ENCODE measurements at places on chromosomes 12 and 14.

- DNase-seq: no peak
Observed at GRCh38 chr14:102592763-102593060, 263 bp downstream of the RCOR1 start.

GRCh38 chr12:26843311-26843710, 10.3 kb upstream of the ITPR2 start:
- no peak for DNase-seq

DNA sequence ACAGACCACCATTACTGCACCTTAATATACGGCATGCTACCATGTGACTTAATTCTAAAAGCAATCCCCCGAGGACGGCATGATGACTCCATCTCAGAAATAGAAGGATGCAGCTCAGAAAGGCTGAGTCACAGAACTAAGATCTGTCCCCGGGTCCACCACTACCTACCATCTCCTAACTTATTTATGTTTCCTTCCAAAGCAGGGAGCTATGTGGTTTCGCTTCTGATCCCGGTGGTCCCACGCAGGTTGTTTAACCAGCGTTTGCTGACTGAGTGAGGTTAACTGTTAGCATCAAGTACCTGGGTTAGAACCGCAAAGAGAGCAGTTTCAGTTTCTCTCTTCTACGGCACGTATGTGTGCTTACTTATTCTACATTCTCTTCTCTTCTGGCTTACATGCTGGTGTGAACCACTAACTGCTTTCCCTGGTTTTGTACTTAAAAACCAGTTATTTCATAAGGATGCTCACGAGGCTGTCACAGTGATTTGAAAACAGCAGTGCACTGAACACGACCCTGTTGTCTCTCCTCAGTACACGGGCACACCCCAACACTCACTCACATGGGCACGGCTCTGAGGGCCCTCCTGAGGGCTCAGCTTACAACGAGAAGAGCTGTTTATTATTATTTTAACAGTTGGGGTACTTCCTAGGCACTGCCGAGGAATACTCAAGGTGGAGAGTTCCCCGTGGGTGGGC, 66.7 kb downstream of the CCDC88C start:
- no peak for DNase-seq

DNA sequence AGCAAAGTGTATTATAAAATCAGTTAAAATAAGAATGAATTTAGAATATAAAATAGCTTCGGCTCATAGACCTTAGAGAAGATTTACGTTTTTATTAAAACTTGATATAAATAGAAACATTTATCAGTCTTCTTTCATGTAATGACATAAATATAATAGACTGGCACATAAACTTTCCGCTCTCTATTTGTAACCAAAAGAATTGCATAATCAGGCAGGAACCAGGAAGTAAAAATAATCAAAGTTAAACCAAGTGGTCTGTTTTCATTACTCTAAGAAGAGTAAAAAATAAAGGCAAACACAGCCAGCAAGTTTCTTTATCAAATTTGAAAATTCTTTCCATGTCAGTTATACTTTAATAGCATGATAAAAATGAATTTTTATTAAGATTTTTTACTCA, 46.3 kb upstream of the ATP2A2 start:
- DNase-seq: no peak

GRCh38 chr12:95943330-95943842, at the start of gene AMDHD1:
Gene AMDHD1 (plus strand): TSS chr12:95943331. CDS start chr12:95943399, 68 bp downstream.
- peak; percentile 48 for DNase-seq

GRCh38 chr14:57714487-57714931, 151.4 kb downstream of the SLC35F4 start:
- no peak for DNase-seq

GRCh38 chr14:93743270-93744060, 44.8 kb downstream of the PRIMA1 start:
- no peak for DNase-seq

DNA sequence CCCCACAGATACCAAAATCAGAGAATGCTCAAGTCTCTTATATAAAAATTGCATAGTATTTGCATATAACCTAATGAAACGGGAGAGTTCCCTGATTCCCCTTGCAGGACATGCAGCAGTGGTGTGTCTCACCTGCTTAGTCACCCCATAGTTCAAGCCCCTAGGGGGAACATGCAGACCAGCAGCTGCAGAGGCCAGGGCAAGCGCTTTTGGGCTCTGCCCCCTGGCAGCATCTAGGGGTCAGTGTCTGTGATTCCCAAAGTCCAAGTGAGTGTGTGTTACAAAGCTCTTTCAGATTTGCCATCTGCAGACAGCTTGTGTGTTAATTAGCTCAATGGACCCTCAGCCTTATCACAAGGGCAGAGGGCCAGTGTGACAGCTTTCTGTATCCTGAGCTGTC, 110.1 kb downstream of the DNAI7 start:
- no peak for DNase-seq

GRCh38 chr14:79417961-79418360, 793.3 kb downstream of the DIO2 start:
- no peak for DNase-seq

- DNase-seq: no peak
Observed at GRCh38 chr14:55427439-55427838, 13.0 kb downstream of the TBPL2 start.

DNA sequence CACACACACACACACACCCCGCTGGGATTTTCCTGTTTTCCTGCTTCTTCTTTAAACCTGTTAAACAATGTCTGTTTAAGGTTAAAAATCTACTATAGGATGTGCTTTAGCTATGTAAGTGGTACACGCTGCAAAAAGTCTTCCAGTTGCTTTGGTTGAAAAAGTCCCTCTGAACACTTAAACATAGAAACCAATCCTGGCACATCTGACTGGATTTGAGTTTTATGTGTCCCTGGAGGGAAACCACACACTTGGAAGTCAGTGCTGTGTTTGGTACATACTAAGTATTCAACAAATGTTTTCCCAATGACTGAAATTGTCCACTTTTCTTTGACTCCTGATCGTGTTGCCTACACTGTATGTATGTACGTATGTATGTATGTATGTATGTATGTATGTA, 22.0 kb downstream of the CFL2 start:
- DNase-seq: no peak

- no peak for DNase-seq
Observed at GRCh38 chr12:98374007-98374406, 141.4 kb upstream of the TMPO start.

- DNase-seq: no peak
Observed at GRCh38 chr14:95507701-95508103, 8.7 kb downstream of the SYNE3 start.

GRCh38 chr12:27252934-27253333, 8.8 kb downstream of the STK38L start:
- DNase-seq: no peak

DNA sequence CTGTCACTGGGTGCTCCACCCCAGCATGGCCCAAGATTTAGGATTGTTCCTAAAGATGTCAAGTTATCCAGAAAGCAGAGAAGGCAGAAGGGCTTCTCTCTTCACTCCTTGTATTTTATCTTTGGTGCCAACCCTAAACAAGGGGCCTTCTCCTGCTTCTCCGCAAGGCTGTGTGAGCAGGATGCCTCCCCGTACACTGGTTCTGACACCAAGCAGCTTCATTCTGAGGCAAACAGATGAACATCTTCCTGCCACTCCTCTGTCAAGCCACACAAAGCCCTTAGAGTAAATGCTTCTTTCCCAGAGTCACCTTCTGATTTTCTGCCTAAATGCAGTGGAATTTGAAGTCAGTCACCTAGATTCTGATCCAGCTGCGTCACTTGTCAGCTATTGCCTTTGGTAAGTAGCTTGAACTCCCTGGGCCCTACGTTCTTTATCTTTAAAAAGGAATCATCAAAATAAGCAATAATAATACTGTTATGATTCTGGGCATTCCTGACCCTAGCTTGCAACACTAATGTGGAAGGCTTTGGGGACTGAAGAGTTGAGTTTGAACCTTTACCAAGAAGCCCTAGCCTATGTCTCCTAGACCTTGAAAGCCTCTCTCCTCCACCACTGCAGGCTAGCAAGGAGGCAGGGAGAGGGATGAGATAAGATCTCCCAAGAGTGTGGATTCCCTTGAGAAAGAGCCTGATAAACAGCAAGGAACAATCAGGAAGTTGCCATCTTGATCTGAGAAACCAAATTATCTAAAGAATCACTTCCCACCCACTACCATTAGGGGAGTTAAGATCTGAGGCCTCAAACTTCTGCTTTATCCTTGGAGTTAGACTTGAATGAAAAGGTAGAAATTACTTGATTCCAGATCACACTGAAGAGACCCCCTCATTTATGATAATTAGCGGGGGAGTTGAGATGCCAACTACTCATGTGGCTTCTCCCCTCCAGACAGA, 5.7 kb downstream of the KRT73 start:
- no peak for DNase-seq

GRCh38 chr14:75175677-75176141, 703 bp downstream of the TMED10 start:
- DNase-seq: no peak

DNA sequence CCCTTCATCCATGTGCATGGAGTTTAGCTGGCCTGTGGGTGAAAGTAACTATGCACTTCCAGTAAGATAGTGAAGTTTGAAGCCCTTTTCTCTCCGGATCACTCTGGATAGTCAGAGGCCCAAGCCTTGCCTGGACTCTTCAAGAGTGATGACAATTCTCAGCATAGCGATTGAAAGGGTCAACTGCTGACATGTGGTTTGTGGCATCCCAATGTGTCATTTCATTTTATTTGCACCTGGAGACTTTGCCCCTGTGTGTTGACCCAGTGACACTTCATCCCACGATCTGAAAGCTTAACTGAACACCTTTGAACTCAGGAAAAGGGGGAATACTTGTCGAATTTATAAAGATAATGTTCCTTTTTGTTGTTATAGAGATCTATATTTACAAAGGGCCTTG, 711.9 kb upstream of the TMEM132C start:
- no peak for DNase-seq

- DNase-seq: no peak
Observed at GRCh38 chr14:99809859-99810558, 16.8 kb downstream of the EML1 start.

GRCh38 chr14:60662982-60663381, 13.7 kb upstream of the SIX1 start:
- DNase-seq: no peak

- no peak for DNase-seq
Observed at GRCh38 chr12:50685641-50686040, 78.3 kb upstream of the ATF1 start.

DNA sequence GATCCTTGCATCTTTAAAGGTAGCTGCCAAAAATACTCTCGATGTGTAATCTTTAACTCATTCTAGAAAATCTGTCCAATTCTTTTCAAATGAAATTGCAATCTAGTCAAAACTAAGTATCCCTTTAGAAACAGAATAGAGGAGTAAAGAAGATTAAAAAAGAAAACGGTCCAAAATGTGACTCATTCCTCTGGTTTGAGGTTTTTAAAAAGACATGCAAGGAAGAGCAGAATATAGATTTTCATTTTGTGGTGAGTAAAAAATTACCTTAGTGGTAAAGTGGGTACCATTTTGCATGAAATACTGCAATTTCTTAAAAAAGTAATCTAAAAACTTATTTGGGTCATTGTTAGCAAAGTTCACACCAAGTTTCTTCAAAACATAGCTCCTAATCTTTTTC, 108.4 kb downstream of the BRMS1L start:
- no peak for DNase-seq

DNA sequence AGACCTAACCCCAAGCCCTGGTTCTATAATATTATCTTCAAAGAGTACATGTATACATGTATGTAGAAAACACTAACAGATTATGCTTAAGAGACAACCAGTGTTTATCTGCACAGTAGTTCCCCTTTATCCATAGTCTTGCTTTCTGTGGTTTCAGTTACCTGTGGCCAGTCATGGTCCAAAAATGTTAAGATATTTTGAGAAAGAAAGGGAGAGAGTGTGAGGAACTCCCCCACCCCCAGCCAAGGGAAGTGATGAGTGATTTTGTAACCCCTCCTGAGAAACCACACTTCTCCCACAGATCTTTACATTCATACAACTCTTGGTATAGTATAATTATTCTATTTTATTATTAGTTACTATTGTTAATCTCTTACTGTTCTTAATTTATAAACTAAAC, 77.3 kb upstream of the CNTN1 start:
- DNase-seq: no peak

DNA sequence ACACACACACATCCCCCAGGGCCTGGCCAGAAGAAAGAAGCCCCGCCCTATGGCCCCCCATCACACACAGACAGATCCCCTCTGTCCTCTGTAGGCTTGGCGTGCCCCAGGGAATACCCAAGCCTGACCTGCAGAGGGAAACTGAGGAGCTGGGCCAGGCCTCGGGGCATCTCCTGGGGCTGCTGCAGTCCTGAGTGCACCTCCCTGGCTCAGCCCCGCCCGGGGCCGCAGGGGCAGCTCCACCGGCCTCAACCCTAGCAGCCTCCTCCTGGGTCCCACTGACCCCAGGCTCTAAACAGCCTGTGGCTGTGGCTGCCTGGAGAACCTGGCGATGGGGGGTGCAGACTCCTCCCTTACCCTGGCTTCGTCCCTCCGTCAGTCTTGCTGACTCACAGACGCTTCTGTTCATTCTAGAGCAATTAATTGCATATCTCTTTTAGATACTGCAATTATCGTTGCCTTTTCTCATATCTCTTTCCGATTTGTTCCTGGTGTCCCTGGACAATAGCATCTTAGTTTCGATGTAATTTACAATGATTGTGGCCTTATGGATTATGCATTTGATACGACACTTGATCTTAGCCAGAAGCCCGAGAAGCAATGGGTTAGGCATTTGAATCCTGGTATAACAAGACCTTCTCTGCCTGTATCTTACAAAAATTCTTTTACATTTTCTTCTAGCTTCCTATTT, 45.8 kb upstream of the EIF5 start:
- no peak for DNase-seq

DNA sequence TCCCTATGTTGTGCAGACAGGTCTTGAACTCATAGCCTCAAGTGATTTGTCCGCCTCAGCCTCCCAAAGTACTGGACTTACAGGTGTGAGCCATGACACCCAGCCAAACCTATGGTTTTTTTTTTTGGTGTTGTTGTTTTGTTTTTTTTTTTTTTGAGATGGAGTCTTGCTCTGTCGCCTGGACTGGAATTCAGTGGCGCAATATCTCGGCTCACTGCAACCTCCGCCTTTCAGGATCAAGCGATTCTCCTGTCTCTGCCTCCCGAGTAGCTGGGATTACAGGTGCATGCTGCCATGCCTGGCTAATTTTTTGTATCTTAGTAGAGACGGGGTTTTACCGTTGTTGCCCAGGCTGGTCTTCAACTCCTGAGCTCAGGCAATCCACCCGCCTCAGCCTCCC, 11.3 kb upstream of the RCOR1 start:
- no peak for DNase-seq

- no peak for DNase-seq
Observed at GRCh38 chr14:40053416-40053815, 621.2 kb upstream of the FBXO33 start.

Data from T-helper 9 cell (primary cell).